Activated naive CD4-positive, alpha-beta T cell (primary cell): ENCODE measurements at places on chromosomes 7 and 10.

DNA sequence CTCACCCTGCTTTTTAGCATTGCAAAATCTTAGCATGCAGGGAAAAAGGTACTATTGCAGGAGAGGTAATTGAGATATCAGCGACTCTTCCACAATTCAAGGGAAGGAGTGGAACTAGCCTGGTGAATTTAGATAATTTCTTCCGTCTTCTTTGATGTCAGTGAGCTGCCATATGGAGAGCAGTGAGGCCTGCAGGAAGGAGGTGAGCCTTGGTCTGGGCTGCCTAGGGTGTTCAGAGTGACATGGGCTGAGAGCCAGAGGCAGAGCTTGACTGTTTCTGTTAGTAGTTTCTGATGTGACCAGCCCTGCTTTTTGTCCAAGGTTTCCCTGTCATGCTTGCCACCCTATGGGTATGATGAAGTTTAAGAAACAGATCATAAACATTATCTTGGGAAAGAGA is 28.6 kb downstream of the KAT6B start:
- no peak for DNase-seq

GRCh38 chr7:120169996-120170783 is 102.8 kb upstream of the KCND2 start:
- DNase-seq, result no peak

DNA sequence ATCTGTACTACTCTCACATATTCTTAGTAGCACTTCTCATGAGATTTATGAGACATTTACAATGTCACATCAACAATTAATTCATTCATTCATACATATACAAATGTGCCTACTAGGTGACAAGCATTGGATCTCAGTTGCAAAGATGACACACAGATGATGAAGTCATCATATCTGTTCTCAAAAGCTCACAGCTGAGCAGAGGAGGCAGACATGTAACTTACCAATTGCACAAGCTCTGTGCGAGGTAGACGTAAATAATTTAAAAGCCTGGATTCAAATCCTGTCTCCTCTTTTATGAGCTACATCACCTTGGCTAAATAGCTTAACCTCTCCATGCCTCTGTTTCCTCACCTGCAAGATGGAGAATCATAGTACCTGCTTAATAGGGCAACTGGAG is 109.4 kb upstream of the FAM133B start:
- no peak for DNase-seq

DNA sequence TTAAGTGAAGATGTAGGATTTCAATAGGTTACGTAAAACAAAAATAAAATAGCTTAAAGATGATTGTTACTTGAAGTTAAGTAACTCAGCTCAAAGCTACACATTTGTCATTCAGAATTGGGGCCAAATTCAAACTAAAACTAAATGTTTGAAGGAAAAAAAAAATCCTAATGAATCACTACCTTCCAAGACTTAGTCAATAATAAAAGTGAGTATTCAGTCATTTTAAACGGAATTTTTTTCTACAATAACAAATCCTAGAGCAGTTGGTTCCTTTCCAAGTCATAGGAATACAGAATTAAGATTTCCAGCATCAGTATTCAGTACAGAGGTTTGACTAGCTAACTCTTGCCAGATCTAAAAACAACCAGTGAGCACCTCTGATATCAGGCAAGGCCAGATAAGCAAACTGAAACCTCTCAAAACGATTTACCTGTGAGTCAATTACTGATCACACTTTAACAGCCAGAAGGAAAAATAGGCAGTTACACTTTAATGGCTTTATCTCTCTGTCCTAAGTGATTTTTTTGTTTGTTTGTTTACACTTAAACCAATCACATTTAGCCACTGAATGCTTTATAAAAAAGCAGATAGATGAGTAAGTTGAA is 669.8 kb upstream of the ANKRD30A start:
- DNase-seq, result no peak

DNA sequence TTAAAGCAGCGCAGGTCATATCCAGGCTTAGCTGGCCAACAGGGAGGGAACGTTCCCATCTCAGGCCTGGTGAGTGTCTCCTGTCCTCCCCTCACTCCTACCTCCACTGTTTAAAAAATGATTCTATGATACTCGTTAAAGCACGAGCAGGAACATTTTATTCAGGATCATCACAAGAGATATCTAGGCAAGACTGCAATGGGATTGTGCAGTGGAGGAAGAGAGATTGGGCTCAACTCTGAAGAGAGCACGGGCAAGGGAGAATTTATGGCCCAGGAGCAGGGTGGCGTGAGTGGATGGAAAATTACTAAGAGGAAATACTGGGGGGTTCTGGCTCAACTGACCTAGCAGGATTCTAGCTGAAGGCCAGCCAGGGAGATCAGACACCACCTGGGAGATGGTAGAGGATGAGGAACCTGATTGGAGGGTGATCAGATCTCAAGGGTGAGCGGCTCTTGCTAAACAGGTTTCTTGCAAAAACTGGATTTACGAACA is 9.0 kb upstream of the HSPB1 start:
- DNase-seq, result no peak

DNA sequence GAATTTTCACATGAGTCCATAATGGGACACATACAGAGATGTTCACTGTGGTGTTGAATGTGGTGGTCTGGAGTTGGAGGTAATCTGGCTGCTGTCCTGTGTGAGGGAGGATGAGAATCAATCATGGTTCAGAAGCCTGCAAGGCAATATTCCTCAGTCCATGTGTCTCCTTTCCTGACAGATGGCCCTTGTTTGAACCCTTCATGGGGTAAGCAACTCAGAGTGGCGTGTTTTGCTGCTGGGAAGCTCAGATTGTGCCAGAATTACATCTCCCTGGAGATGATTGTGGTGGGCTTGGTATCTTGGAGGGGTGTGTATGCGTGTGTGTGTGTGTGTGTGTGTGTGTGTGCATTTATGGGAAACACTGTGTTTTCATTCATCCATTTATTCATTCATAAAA is 44.5 kb upstream of the COMTD1 start:
- DNase-seq, result no peak

- no peak for DNase-seq
Observed at GRCh38 chr7:155858521-155859061, 46.3 kb upstream of the SHH start.

DNA sequence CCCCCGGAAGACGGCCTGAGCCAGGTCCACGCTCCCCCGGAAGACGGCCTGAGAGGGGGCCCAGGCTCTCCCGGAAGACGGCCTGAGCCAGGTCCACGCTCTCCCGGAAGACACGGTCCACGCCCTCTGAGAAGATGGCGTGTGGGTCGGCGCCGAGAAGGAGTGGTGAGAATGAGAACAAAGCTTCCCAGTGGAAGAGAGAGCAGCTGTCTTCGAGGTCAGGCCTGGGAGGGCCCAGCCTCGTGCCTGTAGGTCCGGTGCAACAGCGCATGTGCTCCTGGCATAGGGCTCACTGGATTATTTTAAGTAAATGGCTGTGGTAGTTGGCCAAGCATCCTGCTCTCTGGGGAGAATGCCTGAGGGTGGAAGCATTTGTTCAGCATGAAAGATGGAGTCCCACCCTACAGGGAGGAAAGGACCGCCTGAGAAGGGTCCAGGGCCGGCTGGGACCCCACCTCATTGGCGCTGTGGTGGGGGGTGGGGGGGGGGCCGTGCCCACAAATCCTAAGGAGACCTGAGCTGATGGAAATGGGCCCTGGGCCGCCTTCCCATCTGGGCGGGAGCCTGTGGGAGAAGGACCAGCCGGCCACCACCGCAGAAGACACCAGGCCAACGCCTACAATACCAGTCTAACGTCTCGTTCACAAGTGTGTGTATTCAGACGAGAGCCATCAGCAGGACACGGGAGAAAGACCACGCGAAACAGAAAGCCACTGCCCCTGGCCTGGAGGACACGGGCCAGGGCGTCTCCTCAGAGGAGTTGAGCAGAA is 210.0 kb downstream of the WDR37 start:
- DNase-seq, result no peak

DNA sequence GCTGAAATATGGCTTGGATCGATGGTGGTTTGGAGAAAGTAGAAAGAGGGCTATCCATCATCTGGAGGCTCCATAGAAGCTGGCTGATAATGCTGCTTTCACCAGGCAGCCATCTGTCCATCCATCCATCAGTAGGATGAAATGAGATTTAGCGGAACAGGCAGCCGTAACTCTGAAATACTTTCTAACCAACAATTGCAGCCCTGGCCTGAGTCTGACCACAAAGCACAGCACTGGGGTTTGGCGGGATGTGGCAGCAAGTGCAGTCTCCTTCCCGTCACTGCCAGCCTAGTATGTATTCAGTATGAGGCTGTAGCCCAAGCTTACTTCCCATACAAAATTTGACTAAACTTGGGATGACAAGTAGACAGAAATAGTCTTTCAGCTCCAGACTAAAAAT is 38.0 kb downstream of the R3HCC1L start:
- no peak for DNase-seq

DNA sequence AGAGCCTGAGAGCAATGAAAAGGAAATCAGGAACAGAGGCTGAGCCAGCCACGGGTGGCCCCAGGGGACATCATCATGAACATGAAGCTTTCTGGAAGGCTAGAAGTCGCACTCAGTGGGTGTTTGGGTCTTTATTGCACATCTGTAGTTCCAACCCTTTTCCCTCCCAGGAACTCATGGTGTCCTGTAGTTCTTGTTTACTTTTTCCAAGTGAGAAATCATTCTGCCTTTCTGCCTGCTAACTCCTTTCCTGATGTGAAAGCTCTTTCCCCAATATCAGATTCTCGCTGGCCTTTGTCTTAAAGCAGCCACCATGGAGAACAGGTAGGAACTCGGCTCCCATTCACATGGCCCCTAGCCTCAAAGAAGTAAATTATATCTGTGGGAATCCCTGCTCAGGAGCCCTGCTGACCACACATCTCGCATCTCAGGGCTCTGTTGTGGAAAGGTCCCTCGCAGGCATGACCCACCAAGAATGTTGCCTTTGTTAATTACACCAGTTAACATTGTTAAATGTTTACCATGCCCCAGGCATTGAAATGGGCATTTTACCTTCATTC is 542.7 kb downstream of the TNS3 start:
- DNase-seq, result no peak

DNA sequence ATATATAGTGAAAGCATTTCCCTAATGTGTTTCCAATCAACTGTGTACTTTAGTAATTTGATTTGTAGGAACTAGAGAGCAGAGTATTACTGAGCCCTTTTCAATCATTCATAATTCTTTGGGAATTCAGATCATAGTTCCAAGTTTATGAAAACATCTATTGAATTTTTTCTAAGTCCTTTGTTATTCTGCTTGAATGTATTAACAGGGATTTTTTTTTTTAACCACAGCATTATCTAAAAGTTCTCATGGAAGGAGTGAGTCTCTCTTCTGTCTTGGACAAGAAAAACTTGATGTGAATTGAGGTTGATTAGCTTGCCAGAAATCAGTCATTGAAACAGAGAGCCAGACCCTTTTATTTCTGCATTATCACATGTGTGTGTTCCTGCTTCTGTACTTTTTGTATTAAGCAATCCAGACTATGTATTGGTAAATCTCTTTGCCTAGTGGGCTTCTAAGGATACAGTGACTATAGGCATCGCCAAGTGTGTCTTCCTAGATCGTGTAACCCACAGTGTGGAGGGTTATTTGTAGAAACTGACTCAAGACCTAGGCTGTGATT is 59.9 kb downstream of the BMPER start:
- no peak for DNase-seq
